ENCODE measurements at places on chromosomes 6 and 20.

GRCh38 chr6:161660666-161661571 is 387.1 kb upstream of the AGPAT4 start:
- no peak for DNase-seq

- DNase-seq: no peak
These were observed 65.5 kb downstream of the PTPRT start for GRCh38 chr20:43124241-43124640.

GRCh38 chr20:35953387-35954199 is 709 bp downstream of the SCAND1 start:
- DNase-seq: peak; percentile 66

DNA sequence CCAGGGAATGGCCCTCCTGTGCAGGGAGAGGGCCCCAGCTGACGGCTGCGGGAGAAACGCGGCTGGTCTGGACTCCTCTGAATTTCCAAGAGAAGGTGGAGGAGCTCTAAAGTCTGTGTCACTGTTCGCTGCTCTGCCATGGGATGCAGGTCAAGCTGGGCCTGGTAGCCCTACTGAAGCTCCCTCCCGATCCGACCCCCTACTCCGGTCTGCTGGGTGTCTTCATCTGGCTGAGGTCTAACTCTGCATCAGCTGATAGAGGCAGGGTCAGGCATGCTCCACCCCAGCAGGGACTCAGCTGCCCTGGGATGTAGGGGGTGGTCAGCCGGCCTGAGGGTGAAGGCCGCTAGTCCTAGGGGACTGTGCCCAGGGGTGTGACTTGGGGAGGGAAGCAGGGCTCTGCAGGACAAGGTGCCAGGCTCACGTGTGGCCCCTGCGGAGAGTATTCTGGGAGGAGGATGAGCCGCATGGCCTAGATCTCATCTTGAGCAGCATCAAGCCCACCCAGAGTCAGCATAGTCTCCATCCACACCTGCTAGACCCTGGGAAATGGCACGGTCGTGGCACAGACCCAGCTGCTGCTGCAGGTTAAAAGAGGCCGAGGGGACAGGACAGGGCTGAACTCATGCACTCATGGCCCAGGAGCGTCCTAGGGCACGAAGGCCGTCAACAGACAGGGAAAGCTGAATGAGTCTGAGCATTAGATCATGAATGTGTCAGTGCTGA is 1.4 kb downstream of the CST3 start:
- no peak for DNase-seq

GRCh38 chr6:34489207-34489805 is 23.4 kb downstream of the PACSIN1 start:
- DNase-seq: no peak

- DNase-seq: no peak
These were observed 122.6 kb downstream of the HIVEP2 start for GRCh38 chr6:142822383-142822782.

DNA sequence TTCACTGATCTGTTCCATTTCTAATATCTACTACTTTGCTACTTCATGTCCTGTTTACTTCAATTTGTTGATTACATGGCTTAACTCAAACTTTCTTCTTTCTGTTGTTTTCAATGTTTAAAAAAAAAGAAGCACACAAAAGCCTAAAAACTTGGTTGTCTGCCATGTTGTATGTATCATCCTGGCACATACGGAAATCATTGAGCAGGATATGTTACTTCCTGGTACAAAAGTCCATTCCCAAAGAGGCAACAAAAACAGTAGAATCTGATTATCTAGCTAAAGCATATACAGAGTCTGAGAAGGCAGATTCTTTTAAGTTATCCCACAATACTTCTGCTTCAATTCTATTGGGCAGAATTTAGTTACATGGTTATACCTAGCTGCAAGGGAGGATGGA is 14.5 kb upstream of the COL12A1 start:
- no peak for DNase-seq

- DNase-seq: no peak
These were observed 96.9 kb downstream of the MBOAT1 start for GRCh38 chr6:20115246-20115980.

DNA sequence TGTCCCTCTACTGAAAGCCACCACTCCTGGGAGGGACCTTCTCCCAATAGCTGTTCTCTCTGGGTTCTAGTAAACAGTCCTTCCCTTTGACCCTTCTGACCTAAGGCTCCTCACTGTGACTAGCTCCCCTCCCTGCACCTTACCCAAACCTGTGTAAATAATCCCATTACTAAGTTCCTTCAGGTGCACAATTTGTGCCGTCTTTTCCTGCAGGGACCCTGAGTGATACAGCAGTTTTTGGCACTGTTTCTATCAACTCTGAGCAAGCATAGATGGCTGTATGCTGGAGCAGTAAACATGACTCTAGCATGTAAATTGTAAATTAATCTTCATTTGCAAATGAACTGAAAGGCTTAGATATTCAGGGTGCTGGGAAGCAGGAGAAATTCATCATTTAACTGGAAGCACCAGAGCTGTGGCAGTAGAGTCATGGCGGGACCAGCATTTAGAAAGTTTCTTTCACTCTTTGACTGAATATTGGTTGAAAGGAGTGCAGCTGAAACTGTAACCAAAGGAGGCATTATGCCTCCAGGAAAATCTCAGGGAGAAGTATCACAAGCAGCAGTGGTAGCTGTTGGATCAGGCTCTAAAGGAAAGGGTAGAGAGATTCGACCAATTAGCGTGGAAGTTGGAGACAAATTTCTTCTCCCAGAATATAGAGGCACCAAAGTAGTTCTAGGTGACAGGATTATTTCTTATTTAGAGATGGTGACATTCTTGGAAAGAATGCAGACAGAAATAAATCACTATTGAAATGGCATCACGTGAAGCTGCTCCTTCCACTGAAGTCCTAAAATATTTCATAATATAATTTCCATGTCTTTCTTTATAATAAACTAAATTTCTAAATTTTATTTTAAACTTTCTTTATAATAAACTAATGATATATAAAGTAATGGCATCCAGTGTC is 117.8 kb downstream of the TCP11 start:
- DNase-seq: no peak

GRCh38 chr20:38032585-38033329 is 499 bp downstream of the TTI1 start:
- DNase-seq: no peak

- DNase-seq: no peak
These were observed 1.1 kb upstream of the CLIC1 start for GRCh38 chr6:31737315-31737990.

DNA sequence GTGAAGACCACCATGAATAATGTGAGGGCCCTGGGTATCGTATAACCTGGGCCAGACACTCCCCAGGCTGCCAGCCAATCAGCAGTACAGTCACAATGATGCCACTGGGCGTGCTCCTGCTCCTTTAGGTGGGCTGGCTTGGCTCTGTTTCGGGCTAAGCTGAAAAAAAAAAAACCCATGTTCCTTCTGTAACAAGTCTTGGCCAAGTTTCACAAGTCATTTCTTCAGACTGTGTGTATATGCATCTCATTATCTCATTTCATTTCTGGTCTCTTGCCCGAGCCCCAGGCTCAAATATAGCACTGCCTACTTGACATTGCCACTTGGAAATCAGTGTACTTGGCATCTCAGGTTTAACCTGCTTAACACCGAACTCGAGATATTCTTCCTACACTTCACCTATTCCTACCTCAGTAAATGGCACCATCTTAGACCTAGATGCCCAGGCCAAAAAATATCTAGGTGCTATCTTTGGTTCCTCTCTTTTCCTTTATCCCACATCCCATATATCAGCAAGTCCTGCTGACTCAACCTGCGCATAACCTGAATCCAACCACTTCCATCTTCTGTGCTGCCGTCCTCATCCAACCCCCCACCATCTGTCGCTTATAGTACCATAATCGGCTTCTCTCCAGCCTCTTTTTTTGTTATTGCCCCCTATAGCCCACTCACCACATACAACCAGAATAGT is 1.8 kb downstream of the UQCC2 start:
- no peak for DNase-seq

GRCh38 chr20:15528391-15529111 is 1044.7 kb downstream of the KIF16B start:
- no peak for DNase-seq

DNA sequence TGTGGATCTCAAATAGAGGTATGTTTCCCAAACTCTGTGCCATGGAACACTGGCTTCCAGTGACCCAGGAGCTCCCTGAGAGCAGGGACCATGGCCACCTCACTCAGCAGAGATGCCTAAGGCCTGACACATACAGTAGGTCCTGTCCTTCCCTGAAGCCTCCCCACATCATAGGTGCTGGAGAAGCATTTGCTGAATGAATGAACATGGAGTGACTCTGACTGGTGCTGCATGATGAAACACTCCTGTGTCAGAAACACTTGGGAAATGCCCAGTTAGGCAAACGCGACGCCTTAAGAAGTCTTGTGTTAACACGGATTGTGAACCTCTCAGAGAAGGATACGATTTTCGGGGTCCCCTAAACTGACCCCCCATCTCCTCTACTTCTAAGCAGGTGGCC is 14.3 kb downstream of the SLA2 start:
- no peak for DNase-seq

GRCh38 chr6:110055387-110055735 is 77.2 kb downstream of the GPR6 start:
- no peak for DNase-seq

DNA sequence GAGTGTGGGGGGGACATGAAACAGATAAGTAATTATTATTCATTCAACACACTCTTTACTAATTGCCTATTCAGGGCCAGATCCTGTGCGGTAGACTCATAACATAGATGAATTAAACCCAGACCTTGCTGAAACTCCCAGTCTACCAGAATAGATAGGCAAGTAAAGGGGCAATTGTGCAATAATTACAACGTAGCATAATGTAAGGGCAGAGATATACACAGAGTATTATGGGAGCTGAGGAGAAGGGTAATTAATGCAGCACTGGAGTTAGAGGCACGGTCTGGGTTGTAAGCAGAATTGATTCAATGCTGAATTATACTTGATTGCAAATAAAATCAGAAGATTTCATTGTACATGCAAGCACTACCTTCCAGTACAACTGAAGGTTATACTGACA is 29.2 kb downstream of the RIMS4 start:
- DNase-seq: no peak

- no peak for DNase-seq
These were observed 32.2 kb upstream of the BTN3A2 start for GRCh38 chr6:26332843-26333242.

DNA sequence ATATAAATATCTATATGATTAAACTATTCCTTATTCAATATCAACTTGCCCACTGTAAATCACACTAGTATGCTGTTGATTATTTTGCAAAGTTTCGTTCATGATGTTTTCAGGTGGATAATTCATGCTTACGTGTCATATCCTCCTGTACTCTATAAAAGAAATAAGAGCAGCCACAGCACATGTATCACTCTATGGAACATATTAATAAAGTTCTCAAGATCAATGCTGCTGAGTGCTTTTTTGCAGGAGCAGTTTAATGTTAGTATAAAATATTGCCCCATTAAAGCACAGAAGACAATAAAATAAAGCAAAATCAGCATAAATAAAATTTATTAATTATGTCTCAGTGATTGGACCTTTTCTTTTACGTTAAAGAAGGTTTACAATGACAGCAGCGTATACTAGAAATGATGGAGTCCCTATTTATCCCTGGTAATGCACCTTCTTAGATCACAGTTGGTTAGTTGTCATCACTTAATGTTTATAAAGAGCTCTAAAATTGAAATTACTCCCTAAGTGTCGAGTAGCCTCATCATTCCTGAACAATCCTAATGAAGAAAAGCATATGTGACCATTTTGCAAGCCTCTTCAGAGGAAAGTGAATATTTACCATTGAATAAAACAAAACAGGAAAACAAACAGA is 517.7 kb downstream of the EYS start:
- DNase-seq: no peak

GRCh38 chr20:40241596-40242343 is 447.3 kb downstream of the MAFB start:
- no peak for DNase-seq

- DNase-seq: no peak
These were observed 1.8 kb upstream of the LRRC73 start for GRCh38 chr6:43511824-43512415.

GRCh38 chr20:24999568-24999967 is 7.0 kb upstream of the APMAP start:
- no peak for DNase-seq

DNA sequence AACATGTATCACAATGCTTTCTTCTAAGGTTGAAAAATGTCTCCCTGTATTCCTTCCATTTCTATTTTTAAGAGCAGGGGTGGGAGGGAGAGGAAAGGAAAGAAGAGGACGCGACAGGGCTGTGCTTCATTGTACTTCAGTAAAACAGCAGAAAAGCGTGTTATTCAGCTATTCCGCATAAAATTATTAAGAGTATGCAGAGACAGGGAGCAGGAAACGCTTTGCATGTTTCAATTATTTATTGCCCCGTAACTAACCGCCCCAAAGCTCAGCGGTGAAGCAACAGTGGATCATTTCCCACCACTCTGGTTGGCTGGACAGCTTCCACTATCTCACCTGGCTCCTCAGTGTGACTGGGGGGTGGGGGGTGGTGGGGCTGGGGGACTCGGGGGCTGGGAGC is 188.9 kb downstream of the TTLL2 start:
- DNase-seq: no peak

GRCh38 chr6:1385129-1386037 is 4.0 kb upstream of the FOXF2 start:
- DNase-seq: no peak

- no peak for DNase-seq
These were observed 28.8 kb upstream of the CD164 start for GRCh38 chr6:109411034-109411433.

DNA sequence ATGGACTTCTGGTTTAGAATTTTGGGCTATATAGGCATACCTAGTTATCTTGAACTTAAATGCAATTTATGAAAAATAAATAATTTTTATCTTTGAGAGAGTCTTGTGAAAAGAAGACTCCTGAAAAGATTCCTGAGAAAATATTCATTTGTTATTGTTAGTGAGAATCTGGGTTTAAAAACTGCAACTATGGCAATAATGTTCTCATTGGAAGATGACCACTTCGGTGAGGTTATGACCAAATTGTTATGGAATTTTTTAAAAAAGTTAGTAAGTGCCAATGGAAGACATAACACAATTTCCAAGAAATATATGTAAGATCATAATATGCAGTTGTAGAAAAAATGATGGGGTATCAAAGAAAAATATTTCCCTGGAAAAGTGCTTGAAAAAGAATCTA is 46.3 kb downstream of the GRIK2 start:
- no peak for DNase-seq

DNA sequence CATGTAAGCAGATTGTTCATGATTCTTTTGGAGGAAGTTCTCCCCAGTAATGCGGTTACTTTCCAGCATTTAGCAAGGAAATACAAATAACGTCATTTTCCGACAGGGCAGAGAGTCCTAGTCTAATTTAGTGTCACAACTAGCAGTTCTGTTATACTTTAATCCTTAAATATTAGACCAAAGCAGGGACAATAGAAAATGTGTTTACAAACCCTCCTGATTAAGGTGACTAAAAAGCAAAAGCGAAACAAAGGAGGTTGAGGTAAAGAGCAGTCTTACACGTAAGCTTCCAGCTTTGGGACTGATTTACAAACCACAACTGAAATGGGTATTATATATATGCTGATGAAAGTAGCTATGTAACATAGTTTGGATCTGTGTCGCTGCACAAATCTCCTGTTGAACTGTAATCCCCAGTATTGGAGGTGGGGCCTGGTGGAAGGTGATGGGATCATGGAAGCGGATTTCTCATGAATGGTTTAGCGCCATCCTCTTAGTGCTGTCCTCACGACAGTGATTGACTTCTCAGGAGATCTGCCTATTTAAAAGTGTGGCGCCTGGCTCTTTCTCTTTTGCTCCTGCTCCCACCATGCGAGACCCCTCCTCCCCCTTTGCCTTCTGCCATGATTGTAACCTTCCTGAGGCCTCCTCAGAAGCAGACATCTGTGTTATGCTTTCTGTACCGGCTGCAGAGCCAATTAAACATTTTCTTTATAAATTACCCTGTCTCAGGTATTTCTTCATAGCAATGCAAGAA is 81.9 kb downstream of the PLCB1 start:
- no peak for DNase-seq
